Daoy (cell line): ENCODE measurements at places on chromosomes 3 and 15.

GRCh38 chr15:98946301-98947255 is 61.0 kb downstream of the PGPEP1L start:
- no peak for DNase-seq

GRCh38 chr3:79724206-79724605 is 43.6 kb downstream of the ROBO1 start:
- no peak for DNase-seq

DNA sequence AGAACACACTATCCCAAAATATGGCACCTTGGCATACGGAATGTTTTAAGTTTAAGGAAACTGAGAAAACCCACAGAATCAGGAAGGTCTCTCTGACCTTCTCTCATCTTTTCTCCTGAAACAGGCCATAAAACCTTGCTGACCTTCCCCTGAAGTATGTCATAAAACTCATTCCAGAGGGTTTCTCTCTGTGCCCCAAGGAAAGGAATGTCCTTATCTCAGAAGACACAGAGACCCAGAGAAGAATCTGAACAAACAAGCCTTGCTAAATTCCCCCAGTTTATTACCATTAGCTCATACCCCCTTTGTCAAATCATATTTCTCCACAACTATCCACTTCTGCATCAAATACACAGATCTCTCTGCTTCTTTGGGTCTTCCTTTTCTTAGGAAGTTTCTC is 603.1 kb downstream of the MCTP2 start:
- DNase-seq, result no peak

DNA sequence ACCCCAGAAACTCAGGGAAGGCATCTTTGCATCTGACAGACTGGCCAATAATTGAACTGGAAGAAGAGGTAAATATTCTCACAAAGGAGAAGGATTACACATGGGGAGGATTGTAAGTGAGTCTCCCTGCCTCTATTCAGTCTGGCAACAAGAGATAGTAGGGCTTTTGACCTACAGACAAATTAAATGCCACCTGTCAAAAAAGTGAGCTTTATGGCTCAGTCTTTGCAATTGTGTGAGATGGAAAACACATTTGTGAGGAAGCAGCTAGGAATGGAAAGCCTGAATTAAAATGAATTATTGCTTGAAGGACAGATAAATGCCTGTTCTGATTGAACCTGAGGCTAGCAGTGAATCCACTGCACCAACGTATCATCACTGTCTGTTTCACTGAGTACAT is 173.3 kb upstream of the GOLIM4 start:
- DNase-seq, result no peak

DNA sequence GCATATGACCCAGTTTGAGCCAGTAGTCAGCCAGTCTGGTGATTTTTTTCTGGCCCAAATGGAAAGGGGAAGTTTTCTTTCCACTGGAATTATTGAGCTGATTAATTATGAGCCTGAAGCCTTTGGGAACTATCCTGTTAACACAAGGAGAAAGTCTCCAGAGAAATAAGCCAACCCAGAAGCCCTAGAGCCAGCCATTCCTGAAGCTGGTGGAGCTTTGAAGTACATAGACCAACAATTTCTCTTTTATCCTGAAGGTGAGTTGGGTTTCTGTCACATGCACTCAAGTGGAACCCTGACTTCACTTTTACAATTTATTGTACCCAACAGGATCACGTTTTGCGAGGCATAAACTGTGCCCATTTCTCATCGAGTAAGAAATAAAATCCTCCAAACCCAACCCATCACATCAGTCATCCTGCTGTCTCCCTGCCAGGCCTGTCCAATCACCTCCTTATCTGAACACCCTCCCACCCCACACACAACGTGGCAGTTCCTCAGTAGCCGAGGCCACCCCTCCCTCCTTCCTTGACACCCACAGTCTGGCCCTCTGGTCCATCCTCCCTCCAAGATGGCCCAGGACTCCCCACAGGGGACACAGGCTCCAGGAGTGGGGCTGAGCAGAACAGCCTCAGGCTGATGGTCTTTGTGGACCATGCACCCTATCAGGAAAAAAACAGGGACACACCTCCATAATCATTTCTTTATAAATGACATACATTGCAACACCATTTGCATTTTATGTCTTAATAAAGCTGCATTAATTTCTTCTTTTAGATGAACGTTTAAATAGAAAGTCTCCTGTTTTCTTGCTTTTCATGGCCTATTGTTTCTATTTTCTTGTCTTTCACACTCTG is 55.7 kb upstream of the GATA2 start:
- DNase-seq, result peak; percentile 78

- DNase-seq, result no peak
Observed at GRCh38 chr3:14152233-14152962, 26.0 kb downstream of the XPC start.
